LNCaP clone FGC (cell line): ENCODE measurements at places on chromosomes 5 and 9.

- no peak for DNase-seq
Measured at GRCh38 chr5:133399247-133399891, 213.0 kb downstream of the FSTL4 start.

DNA sequence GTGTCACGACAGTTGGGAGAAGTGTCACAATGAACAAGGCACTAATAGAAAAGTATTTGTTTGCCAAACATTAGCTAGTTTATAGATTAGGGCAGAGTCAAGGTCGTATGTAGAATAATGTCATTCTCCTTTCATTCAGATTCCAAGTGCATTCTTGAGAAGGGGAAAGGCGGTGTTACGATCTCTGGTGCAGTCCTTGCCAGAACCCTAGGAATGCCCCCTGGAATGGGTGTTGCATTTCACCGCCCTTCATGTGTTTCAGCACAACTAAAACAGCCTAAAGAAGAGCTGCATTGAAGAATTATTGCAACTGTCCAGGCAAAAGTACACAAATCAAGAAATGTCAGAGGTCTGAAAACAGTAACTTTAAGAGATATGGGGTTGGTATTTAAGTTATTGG, 721.0 kb upstream of the WWC1 start:
- DNase-seq: no peak

GRCh38 chr5:112738191-112738560, 491 bp downstream of the APC start:
- no peak for DNase-seq

DNA sequence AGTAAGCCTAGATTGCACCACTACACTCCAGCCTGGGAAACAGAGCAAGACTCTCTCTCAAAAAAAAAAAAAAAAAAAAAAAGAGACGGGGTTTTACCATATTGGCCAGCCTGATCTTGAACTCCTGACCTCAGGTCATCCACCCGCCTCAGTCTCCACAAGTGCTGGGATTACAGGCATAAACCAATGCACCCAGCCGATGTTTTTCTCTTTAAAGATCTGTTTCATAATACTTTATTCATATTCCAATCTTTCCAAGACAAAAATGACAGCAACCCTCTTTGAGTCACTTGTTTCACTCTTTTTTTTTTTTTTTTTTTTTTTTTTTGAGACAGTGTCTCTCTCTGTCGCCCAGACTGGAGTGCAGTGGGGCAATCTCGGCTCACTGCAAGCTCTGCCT, 13.6 kb upstream of the LMNB1 start:
- no peak for DNase-seq

GRCh38 chr5:3348576-3349535, 246.8 kb upstream of the IRX1 start:
- DNase-seq: no peak

DNA sequence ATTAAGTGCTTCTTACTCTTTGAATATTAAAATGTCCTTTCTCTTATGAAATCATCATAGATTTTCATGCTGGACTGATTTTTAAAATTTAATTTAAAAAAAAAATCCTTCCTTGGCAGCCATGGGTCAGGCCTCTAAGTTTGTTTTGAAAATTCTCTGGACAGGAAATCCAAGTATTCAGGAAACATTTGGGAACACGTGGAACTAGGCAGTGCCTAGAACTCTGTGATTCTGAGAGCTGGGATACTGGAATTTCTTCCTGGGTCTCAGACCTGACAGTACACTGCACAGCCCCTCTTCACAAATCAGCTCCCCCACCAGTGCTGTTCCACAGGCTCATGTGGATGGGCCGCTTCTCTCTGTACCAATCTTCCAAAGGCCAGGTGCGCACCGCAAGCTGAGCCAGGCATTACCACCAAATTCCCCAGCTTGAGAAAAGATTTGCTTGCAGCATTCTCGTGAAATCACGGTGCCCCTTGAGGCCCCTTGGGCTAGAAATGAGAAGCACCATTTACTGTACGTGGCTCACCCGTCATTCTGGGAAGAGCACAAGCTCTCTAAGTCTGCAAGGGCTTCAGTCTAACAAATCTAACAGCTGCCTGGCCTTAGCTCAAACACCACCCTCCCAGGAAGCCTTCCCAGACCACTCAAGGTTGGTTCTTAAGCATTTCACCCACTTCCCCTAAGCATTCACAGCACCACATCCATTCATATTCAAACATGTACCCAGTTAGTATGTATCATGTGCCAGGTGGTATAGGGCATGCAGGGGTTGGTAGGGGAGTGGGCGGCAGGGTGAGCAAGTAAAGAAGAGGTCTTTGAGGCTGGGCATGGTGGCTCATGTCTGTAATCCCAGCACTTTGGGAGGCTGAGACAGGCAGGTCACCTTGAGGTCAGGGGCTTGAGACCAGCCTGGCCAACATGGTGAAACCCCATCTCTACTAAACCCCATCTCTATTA, 26.5 kb downstream of the B4GALT1 start:
- no peak for DNase-seq

- DNase-seq: no peak
Measured at GRCh38 chr5:123033157-123033671, 3.3 kb downstream of the PPIC start.

DNA sequence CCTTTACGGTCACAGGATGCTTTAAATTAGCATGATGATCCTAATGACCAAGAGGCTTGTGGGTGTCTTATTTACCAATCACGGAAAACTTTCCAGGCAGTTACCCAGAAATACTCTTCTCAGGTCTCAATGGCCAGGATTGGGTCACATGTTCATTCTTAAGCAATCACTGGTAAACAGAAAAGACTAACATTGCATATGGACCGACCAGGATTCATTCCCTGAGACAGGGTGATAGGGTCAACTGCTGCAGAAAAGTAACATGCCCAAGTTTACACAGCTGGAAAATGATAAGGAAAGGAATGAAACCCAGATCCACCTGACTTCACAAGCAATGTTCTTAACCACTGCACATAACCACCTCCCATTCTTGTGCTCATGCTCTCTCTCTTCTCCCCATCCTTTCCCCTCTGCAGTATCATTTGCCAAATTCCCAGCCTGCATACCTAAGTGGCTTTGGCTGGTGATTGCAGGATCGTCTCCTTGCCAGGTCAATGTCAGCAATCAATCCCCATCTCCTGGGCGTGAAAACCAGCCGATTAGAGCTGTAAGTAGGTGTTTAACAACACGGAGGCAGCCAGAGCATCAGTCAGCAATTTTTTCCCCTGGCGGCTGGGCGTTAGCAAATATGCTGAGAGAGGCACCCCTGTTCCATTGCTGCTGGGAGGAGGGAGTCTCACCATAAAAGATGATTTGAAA, 219.4 kb downstream of the NMUR2 start:
- no peak for DNase-seq

GRCh38 chr5:93601802-93602155, 18.8 kb downstream of the NR2F1 start:
- DNase-seq: no peak

- no peak for DNase-seq
Measured at GRCh38 chr5:131538177-131538593, 96.8 kb downstream of the RAPGEF6 start.

DNA sequence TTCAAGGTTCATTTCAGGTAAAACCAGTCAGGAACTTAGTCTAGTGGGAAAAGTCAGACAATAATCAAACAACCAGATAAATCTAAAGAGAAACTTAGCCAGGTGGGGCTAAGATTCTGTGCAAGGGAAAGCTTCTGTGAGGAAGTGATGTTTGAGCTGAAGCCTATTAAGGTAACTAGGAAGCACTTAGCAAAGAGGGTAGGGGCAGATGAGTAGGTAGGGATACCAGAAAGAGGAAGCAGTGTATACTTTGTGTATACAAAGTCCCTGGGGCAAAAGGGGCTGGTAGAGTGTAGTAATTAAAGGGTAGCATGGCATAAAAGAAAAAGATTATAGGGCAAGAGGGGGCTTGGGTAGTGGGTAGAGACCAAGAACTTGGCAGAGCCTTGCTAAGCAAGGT, 3.6 kb upstream of the SPATA24 start:
- DNase-seq: no peak

DNA sequence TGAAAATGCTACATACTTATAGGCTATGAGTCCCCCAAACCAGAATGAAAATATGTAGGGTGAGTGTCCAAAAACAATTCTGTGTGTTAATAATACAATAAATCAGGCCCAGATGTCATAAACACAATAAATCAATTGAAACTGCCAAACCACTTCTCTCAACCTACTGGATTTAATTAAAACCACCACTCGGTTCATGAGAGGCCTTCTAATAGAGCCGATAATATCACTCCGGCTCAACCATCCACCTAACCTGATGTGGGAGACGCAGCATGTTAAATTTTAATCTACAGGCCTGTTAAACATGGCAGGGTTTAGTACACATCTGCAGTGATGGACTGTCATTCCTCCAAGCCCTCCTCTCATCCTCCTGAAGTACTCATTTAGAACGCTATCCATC, 734.5 kb upstream of the ZNF608 start:
- no peak for DNase-seq

DNA sequence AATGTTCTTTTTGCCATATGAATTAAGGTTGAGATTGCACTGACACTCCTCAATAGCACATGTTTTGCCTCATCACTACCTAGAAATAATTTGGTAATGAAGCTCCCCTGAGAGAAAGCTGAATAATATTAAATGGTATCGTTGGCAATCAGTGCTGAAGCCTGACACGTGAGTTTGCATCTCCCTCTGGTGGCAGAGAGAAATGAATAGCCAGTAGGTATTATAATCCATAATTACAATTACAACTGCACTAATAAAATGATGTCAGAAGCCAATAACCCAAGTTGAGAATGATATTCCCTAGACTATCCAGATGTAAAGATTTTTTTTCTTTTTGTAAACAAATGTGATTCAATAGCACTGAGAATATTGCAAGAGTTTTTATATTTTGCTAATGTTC, 700.3 kb downstream of the PTPRD start:
- DNase-seq: no peak

- DNase-seq: no peak
Measured at GRCh38 chr5:51392689-51393199, 9.5 kb downstream of the ISL1 start.

DNA sequence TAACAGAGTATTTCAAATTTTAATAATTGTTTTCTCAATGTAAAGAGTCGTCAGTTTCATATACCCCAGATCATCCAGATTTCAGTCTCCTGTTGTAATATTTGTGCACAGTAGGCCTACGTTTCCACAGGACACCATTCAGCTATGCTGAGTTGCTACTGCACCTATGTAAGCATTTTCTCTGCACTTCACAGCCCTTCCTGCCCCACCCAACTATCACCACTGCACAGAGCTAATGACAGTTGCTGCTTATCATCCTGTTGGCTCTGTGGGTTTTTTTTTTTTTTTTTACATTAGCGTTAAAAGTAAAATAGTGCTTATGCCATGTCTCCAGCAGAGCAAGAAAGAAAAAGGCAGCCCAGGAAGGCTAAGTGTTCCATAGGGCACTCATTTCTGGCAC, 5.9 kb upstream of the PRKACG start:
- no peak for DNase-seq

GRCh38 chr9:94782355-94783101, 56.0 kb downstream of the AOPEP start:
- DNase-seq: no peak

GRCh38 chr9:25374281-25374680, 304.0 kb downstream of the TUSC1 start:
- no peak for DNase-seq

GRCh38 chr5:61575103-61575502, 243.0 kb downstream of the ZSWIM6 start:
- no peak for DNase-seq

GRCh38 chr9:26756881-26757280, 135.7 kb downstream of the CAAP1 start:
- no peak for DNase-seq

GRCh38 chr5:118302786-118303185, 685.6 kb downstream of the DTWD2 start:
- no peak for DNase-seq

GRCh38 chr9:98303633-98304125, 48.2 kb upstream of the TBC1D2 start:
- DNase-seq: no peak

- DNase-seq: no peak
Measured at GRCh38 chr9:33065157-33066076, 11.1 kb downstream of the SMU1 start.

- DNase-seq: no peak
Measured at GRCh38 chr5:76385540-76385939, 17.5 kb upstream of the IQGAP2 start.

DNA sequence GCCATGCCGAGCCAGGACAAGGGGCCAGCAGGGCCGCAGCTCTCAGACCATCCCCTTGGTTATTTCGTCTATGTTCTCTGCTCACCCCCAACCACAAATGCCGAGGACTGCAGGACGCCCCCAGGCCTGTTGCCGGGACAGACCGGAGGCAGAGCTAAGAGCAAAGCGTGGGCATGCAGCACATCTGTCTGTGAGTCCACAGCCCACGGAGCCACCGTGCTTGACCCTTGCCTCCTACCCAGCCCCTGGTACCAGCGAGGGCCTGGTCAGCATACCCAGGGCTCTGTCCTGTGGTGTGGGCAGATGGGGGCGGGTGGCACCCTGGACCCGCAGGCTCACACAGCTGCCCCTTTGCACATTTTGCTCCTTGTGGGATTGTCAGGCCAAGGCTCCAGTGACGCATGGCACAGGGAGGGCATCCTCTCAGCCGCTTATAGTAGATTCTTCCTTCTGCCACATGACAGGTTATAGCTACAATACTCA, 4.7 kb downstream of the BRD3 start:
- no peak for DNase-seq

DNA sequence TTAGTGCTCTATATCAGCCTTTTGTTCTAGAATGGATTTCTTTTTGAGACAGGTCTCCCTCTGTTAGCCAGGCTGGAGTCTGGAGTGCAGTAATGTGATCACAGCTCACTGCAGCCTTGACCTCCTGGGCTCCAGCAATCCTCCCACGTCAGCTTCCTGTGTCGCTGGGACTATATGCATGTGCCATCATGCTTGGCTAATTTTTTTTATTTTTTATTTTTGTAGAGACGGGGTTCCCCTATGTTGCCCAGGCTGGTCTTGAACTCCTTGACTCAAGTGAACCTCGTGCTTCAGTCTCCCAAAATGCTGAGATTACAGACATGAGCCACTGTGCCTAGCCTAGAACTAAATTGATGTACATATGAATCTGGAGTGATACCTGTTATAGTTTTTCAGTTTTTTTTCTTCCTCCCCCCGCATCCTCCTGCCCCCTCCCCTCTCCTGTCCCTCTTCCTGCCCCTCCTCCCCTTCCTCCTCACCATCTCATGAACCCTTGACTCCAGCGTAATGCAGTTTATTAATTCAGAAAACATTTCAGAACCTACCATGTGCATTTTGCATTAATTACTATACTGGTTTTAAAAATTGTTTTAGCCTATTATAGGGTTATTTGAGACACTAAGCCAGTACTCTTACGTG, 37.4 kb upstream of the TNFAIP8 start:
- no peak for DNase-seq

- no peak for DNase-seq
Measured at GRCh38 chr5:95086927-95087815, 197.7 kb downstream of the MCTP1 start.

- no peak for DNase-seq
Measured at GRCh38 chr5:151722546-151722945, 35.8 kb upstream of the SPARC start.

GRCh38 chr5:88426441-88426840, 157.8 kb upstream of the TMEM161B start:
- DNase-seq: no peak

- no peak for DNase-seq
Measured at GRCh38 chr5:142659405-142659804, 26.5 kb downstream of the FGF1 start.

- no peak for DNase-seq
Measured at GRCh38 chr5:56476487-56476856, 243.3 kb upstream of the ANKRD55 start.

- DNase-seq: no peak
Measured at GRCh38 chr5:151432210-151432609, 15.2 kb upstream of the SLC36A1 start.
